ENCODE measurements at places on chromosomes 1 and 21. TPM values are rescaled to one million over a fixed set of nuclear protein-coding genes. Genes with fewer than 3 reads are reported as not detected.

The TBX15 gene
- total RNA-seq: 0.47 TPM

The SH2D1B gene
- total RNA-seq: not detected

The EBNA1BP2 gene
- total RNA-seq: 49.4 TPM

The F13B gene
- not detected for total RNA-seq

The MPL gene
- total RNA-seq: 0.27 TPM
